ENCODE measurements at places on chromosomes 13 and 19. TPM values are rescaled to one million over a fixed set of nuclear protein-coding genes. Genes with fewer than 3 reads are reported as not detected.

Gene WASF3
- total RNA-seq, result 20.0 TPM

Gene ERVV-1
- total RNA-seq, result not detected

Gene VN1R2
- not detected for total RNA-seq

Gene SELENOV
- total RNA-seq, result not detected

Gene RNF225
- not detected for total RNA-seq

Gene PLIN5
- total RNA-seq, result not detected

Gene KCTD4
- total RNA-seq, result 0.38 TPM

Gene PGLYRP1
- not detected for total RNA-seq

Gene KLK13
- not detected for total RNA-seq

Gene GNA15
- total RNA-seq, result under 0.01 TPM

Gene ZNF726
- 6.5 TPM for total RNA-seq

Gene CLEC17A
- under 0.01 TPM for total RNA-seq

Gene KCNC3
- 0.28 TPM for total RNA-seq

Gene GPR18
- not detected for total RNA-seq

Gene CGB8
- total RNA-seq, result not detected
